ENCODE measurements at places on chromosomes 11 and 22. TPM values are rescaled to one million over a fixed set of nuclear protein-coding genes. Genes with fewer than 3 reads are reported as not detected.

The KRTAP5-2 gene
- not detected for polyA plus RNA-seq

DNA sequence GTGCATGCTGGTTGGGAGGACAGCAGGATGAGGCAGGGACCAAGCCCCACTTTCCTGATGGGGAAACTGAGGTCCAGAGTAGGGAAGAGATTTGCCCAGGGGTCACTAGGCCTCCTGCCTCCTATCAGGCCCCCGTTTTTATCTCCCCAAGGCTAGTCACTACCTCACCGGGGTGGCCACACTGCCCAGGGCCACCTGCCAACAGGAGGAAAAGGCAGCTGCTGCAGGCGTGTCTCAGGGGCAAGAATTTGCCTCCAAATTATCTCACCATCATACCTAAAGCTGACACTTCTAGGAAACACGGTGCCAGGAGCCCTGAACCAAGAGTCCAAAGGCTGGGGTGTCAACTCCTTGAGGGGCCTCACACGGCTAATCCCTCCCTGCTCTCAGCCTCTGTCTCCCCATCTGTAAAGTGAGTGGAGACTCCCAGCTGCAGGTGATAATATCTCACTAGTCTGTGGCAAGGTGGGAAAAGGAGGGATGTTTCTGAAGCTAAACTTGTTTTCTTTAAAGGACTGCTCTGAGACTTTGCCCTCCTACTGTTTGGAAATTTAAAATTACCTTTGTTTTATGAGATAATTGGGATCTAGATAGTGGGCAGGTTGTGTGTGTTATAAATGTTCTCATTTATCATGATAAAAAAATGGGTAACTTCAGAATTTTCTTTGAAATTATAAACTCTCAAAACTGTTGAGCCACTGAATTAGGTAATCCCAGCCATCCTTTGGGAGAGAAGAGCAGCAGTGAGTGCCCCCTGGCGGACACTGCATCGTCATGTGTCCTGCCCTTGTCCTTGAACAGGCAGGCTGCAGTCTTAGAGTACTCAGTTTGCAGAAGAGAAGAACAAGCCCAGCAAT, 60.0 kb downstream of the MYO7A start:
- peak; percentile 83 for DNase-seq

The ZNF280B gene
- polyA plus RNA-seq, result 0.44 TPM

- DNase-seq, result no peak
Measured at GRCh38 chr11:105202422-105202821, 62.9 kb upstream of the CARD18 start.

DNA sequence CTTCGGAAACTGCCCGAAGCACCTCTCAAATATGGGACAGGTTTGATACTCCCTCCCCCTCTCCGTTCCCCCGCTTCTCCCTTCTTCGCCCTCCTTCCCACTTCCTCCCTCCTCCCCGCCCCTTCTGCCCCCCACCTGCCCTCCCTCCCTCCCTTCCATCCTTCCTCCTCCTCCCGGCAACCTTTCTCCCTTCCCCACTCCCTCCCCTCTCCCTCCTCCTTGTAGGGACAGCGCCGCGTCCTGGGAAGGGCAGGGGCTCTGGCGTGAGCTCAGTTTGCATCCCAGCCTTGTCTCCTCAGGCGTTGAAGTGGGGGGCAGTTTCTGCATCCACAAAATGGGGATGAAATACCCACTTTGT, 6.1 kb upstream of the NFAM1 start:
- no peak for DNase-seq

The APOL5 gene
- polyA plus RNA-seq, result not detected

GRCh38 chr22:39360674-39361413, 11.1 kb downstream of the SYNGR1 start:
- no peak for DNase-seq

The RCOR2 gene
- polyA plus RNA-seq, result 0.69 TPM

The ANKRD13D gene
- polyA plus RNA-seq, result 42.2 TPM

The CD3G gene
- not detected for polyA plus RNA-seq

DNA sequence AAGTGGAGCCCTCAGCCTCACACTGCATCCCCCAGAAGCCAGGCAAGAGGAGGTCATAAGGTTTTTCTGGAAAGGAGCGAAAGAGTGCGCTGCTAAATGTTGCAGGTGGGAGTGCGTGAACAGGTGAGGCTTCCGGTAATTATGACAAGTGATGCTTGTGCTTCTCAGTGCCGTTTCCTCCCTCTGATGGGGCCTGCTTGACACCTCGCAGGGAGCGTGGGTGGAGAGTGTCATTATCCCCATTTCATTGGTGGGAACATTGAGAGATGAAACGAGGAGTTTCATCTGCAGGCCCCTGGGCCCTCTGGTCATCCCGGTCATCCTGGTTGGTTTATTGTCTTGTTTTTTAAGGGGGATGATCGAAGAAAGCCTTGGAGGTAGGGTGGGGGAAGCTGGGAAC, 57.5 kb downstream of the BCR start:
- DNase-seq, result no peak

The DMC1 gene
- not detected for polyA plus RNA-seq

DNA sequence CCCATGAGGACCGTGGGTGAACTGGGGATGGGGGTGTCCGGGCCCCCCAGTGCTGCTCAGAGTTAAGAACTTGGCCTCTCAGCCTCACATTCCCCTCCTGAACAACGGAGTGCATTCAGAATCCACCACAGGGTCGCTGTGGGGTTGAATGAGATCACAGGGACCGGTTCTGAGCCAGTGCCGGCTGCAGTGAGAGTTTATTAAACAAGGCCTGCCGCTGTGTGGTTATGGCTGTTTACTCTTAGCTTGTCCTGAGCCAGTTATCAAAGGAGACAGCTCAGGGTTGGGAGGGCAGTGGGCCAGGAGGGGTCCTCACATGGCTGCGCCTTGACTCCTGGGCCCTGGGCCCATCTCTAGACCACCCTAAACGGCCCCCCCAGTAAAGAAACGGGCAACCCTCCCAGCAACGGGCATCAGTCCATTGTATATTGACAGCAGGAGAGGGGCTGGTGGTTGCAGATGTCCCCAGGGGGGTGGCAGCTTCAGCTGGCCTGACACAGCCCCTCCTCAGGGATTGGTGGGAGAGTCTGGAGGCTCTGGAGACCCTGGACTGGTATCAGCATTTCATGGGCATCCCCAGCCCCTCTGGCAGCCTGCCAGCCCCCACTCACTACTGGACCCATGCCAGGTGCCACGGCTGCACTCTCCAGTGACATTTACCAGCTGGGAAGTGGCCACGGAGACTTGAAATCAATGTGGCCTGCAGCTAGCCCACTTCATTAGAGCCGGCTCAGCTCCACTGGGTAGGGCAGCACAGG, 15.1 kb upstream of the CABP7 start:
- peak; percentile 67 for DNase-seq

The JHY gene
- polyA plus RNA-seq, result 1.2 TPM

The LIPT2 gene
- polyA plus RNA-seq, result 1.2 TPM

GRCh38 chr11:73577496-73577917, 20.4 kb downstream of the FAM168A start:
- no peak for DNase-seq

- no peak for DNase-seq
Measured at GRCh38 chr22:46377525-46378425, 42.3 kb downstream of the TRMU start.

The APLP2 gene
- 193 TPM for polyA plus RNA-seq

- DNase-seq, result no peak
Measured at GRCh38 chr11:9274499-9275258, 9.5 kb upstream of the DENND5A start.

GRCh38 chr11:119852741-119853140, 123.7 kb upstream of the NECTIN1 start:
- DNase-seq, result no peak

The WT1 gene
- 0.04 TPM for polyA plus RNA-seq

- DNase-seq, result no peak
Measured at GRCh38 chr22:32200752-32201151, 4.1 kb downstream of the RFPL2 start.

GRCh38 chr11:61275191-61275590, 19.9 kb downstream of the VWCE start:
- no peak for DNase-seq

The MB gene
- polyA plus RNA-seq, result 84.7 TPM

The RNF215 gene
- polyA plus RNA-seq, result 1.8 TPM

- no peak for DNase-seq
Measured at GRCh38 chr11:57940044-57940756, 83.5 kb upstream of the OR9Q1 start.

DNA sequence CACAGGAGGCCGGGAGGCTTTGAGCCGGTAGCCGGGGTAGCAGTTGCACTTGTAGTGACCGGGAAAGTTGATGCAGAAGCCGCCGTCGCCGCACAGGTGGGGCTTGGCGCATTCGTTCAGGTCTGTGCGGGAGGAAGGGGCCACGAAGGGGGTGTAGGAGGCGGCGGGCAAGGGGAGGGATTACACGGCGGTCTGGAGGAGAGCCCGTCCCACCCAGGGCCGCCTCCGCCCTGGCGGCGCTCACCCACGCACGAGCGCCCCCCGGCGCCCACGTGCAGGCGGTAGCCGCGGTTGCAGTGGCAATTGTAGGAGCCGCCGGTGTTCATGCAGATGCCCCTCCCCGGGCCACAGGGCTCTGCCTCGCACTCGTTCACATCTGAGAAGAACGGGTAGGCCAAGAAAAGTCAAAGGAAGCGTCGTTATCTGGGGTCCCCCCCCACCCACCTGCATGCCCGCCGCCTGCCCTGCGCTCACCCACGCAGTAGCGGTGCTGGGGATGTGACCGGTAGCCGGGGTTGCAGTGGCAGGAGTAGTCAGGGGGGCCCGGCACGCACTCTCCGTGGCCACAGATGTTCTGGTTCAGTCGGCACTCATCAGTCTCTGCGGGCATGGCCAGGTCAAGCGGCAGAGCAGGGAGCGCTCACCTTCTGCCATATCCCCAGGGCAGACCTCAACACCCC, 10.6 kb downstream of the LTBP3 start:
- DNase-seq, result no peak

The PHF21B gene
- 0.13 TPM for polyA plus RNA-seq

The XKR3 gene
- polyA plus RNA-seq, result not detected

DNA sequence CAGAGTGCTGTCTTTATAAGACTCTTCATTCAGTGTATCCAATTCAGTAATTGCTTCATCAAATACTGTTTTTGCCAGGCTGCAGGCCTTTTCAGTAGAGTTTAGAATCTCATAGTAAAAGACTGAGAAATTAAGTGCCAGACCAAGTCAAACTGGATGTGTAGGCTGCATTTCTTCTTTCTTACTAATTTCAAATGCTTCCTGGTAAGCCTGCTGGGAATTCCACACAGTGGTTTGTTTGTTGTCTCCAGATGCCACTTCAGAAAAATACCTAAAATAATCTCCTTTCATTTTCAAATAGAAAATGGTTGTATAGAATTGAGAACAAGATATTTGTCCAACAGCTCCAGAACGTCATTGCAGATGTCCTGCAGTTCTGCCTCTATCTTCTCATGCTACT, 34.7 kb downstream of the LDHAL6A start:
- DNase-seq, result no peak

DNA sequence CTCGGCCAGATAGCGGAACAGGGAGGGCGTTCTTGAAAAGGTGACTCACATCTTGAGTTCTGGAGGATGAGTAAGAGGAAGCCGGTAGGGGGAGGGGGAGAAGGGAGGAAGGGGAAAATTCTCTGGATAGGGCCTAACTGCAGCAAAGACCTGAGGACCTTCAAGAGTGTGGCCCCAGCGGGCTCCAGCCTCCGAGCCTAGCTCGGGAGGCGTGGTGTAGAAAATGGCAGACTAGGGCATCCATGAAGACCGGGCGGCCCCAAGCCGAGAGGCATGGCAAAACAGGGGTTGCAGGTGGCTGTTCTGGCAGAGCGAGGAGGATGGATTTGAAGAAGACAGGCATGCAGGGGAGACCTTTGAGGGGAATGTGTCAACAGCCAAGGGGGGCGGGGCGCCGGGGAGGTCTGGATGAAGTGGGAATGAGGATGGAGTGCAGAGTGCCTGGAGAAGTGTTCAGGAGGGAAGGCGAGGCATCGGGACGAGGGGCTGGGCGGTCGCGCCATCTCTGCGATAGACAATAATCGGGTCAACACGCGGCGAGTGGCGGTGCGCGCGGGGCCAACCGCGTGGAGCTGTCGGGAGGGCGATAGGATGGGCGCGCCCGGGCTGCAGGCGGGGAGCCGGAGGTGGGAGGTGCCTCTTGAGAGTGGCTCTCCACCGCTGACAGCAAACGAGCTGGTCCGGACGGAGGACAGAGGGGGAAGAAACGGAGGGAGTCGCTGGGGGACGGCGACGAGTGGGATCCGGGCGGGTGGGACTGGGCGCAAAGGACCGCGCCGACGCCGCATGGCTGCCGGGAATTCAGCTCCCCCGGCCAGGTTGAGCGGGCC, 40.0 kb upstream of the CREB3L1 start:
- DNase-seq, result peak; percentile 84

GRCh38 chr22:44484618-44485017, 13.4 kb downstream of the RTL6 start:
- no peak for DNase-seq

GRCh38 chr11:107508201-107508857, 50.7 kb upstream of the CWF19L2 start:
- DNase-seq, result no peak

DNA sequence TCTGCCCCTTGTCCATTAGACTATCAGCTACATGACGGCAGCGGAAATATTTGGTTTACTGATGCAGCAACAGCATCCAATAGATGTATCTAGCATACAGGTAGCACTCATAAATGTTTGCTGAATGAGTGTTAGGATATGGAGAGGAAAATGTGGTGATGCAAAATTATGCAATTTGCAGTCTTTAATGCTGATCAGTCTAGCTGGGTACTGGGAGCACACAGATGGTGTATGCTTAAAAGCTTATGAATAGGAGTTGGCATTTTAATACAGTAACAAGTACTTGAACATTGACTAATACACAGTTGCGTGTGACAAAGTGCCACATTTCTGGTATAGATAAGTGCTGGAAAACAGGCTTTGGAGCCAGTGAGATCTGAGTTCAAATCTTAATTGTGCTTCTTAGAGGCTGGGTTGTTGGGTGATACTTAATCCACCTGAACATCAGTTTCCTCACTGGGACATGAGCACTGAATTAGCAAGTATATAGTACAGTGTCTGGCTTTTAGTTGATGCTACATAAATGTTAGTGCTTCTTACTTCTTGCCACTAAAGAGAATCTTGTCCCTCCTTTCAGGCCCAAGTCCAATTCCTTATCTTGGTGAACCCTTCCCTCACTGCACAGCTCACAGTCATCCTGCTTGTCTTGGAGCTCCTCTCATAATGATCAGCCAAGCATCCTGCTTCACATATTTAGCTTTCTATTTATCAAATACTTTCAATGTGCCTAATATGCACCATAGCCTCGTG, 99.6 kb downstream of the TIMP3 start:
- DNase-seq, result no peak

The DEFB131B gene
- polyA plus RNA-seq, result not detected

The KCNQ1 gene
- polyA plus RNA-seq, result 7.8 TPM

DNA sequence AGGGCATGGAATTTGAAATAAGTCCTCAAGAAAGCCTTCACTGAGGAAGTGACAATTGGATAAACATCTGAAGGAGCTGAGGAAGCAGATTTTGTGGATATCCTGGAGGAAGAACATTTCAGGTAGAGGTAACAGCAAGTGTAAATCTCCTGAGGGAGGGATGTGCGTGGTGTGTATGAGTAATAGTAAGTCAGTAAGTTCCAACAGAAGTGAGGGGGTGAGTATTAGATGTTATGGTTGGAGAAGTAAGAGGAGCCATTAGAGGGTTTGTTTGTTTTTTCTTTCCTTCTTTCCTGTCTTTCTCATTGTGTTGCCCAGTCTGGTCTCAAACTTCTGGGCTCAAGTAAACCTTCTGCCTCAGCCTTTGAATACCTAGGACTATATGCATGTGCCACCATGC, 29.0 kb downstream of the ANKRD42 start:
- no peak for DNase-seq

The MTNR1B gene
- polyA plus RNA-seq, result not detected
